ENCODE measurements at places on chromosomes 6 and 20.

DNA sequence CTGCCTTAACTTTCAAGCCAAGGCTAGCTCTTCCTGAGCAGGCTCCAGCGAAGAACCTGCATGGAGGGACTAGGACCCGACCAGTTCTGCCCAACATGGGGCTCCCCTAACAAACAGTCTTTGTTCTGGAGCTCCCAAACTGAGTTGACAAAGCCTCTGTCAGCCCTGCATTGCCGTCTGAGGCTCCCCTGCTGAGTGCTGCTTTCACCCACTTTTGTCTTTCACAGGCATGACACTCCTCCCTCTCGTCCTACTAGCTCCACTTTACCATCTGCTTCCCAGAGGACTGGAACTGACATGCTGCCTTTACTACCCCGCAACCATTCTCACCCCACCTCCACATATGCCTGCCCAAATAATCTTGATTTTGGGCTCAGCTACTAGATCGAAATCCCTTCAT lies 45.1 kb upstream of the B4GALT5 start:
- no peak for DNase-seq

- DNase-seq: no peak
These were observed 20.6 kb upstream of the LCA5 start for GRCh38 chr6:79557673-79558467.

DNA sequence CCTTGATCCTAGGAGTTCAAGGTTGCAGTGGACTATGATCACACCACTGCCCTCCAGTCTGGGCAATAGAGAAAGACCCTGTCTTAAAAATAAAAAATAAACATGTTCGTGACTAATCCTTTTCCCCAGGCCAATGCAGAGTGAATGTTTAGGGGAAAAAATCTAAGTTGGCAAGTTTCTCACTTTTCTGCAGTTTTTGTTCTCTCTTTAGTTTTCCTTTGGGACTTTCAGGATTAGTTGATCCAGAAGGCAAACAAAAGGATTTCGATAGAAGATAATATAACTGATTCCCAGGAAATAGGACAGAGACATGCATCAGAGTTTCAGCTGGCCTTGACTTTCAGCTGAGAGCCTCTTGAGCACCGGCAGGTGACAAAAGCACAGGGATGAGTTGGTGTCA lies 53.3 kb downstream of the SOD2 start:
- no peak for DNase-seq

DNA sequence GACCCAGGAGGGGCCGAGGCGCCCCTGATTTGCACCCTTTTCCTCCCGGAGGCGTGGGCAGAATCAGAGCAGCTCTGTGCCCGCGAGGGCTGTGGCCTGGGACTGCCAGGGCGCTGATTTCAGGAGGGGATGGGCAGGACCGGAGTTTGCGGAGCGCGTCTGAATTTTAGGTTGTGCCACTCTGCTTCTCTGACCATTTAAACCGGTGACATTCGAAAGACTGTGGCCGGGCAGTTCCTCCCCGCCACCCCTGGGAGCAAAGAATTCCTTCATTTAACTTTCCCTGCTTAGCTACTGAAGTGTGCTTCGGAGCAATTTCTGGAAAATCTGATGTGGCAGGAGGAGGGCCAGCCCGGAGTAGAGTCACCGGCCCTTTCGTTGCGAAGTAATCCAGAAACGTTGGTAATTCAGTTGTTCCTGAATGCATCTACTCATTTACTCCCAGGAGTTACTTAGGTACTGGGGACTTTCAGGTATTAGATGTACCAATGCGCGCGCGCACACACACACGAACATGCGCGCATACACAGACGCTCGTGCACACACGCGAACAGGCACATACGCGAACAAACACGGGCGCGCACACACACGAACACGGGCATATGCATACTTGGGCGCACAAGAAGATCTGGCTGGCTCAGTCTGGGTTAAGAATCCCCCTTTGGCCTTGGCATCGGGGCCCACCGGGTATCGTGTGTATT lies 568 bp downstream of the CCDC170 start:
- no peak for DNase-seq

DNA sequence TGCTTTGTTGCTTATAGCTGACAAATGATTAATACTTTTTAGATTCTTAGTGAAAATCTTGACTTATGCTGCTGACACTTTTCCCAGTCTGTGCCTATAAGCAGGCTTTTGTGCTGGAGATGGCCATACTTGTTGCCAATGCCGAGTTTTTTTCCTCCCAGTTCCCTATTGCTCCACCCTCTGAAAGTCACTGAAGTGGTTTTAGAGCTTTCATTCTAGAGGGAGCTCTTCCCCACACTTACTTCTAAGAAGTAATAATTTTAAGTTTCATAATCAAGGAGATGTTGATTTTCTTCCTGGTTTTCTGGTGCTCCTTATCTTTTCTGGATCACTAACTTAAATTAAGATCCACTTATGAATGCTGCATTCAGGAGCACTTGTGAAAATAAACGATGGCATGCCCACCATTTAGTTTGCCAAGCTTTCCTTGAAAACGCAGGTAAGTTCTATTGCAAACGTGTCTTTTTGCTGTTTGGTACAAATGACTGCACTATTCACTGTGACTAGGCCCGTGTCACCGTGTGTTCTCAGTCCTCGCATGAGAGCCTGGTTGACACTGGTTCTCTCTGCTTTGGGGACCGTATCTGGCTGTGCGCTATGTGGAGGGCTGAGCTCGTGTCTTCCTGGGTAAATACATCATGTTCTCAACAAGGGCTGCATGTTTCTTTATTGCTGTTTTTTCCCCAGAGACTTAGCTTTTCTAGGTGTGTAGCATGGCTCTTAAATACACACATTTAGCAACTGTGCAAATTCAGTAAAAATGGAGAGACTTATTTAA lies 50.2 kb downstream of the GFRA4 start:
- DNase-seq: no peak

DNA sequence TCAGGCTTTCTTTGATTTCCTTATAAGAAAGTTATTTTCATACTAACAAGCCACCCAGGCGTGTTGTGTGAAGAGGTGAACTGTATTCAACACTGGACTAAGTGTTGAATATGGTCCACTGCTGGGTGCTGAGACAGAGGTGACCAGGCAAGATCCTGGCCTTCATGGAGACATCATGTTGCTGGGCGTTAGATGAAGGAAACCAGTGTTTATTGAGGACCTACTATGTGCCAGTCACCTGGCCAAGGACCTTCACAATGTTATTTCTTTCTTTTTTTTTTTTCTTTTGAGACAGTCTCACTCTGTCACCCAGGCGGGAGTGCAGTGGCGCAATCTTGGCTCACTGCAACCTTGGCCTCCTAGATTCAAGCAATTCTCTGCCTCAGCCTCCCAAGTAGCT lies 1.9 kb upstream of the TREML1 start:
- DNase-seq: no peak

DNA sequence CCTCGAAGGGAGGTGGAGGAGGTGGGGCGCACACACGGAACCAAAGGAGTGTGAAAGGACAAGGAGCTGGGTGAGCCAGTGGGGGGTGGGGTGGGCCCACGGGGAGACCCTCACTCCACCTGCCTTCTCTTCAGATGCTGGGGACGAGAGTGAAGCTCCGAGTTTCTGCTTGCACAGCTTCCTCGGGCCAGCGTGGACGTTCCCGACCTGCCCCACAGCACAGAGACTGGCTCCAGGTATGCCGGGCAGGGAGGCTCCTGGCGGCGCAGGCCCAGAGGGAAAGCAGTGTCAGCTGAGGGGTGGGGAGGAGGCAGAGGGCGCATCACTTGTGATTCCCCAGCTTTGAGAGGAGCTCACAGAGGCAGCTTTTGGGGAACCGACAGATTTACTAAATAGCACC lies 98.5 kb upstream of the RPS6KA2 start:
- DNase-seq: no peak

DNA sequence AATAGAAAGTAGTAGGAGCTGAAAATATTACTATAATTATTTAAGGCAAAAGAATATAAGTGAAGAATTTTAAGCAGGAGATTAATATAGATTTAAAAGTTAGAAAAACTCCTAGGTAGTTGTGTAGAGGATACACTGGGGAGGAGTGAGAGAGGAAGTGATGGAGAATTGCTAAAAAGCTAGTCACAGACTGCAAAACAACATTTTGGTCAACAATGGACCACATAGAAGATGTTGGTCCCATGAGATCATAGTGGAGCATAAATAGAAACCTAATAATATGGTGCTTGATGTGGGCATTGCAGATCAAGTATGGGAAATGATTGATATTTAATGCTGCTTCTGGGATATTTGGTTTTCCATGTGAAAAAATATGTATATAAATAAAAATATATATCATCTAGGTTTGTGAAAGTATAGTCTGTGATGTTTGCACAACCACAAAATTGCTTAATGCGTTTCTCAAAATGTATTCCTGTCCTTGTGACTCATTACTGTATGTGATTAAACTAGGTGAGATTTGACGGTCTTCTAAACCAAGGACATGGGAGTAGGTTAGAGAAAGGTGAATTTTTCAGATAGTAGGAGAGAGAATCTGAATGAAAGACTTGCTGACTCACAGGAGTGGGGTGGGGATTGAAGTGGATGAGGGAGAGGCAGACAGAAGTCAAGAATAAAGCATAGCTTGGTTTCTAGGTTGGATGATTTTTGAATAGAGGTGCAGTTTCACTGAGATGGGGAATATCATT lies 174.0 kb downstream of the BCKDHB start:
- DNase-seq: no peak

- DNase-seq: no peak
These were observed 26.0 kb downstream of the SDCBP2 start for GRCh38 chr20:1302685-1303541.

DNA sequence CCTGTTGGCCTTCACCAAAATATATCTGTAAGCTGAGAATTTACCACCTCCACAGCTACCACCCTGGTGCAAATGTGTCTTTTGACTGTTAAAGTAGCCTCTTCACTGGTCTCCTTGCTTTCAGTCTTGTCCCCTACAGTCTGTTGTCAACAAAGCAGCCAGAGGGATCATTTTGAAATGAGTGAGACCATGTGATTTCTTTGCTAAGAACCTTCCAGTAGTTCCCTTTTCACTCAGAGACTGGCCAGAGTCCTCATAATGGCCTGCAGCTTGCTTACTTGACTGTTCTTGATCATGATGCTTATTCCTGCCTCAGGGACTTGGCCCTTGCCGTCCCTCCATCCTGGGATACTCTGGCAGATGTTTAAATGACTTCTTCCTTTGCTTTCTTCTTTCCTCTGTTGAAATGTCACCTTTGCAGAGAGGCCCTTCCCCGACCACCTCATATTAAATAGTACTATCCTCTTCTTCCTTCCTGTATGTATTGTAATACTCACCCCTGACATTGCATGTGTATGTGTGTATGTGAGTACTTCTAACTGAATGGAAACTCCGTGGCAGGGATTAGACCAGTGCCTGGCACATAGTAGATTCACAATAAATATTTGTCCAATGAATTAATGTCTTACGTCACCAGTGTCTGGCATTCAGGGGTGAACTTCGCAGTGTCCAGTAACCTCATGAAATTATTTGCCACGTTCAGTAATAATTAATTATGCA lies 5.0 kb downstream of the MANBAL start:
- DNase-seq: no peak

DNA sequence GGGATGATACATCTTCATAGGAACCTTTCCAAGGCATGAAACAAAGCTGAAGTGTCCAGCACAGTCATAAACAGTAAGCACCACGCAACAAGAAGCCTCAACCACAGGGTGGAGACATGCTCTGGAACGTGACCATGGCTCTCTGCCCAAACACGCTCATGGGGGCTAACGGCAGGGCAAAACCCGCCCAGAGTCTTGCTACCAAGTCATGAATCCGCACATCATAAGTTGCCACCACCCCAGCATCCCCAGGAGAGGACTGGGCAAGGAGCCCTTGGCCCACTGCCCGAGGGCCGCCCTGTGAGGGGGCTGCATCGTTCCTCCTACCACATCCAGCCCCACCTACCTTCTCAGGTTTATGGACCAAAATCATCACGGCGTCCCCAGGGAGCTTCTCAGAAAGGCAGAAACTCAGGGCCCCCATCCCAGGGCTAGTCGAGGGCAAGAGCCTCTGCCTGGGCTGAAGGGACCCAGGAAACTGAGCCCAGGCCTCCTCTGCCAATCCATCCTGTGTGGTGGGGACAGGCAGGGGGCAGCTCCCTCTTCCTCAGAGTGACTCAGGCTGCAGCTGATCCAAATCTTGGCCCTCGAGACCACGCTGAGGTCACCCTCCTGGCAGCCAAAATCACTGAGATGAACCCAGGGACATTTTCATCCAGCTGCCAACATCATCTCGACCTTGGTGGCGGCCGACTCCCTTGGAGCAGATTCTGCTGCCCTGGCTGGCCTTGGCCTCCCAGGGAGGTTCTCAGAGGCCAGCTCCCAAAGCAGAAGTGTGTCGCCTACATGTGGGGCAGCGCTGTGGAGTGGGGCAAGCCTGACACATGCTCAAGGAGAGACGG lies 42.6 kb downstream of the BMP7 start:
- DNase-seq: no peak

DNA sequence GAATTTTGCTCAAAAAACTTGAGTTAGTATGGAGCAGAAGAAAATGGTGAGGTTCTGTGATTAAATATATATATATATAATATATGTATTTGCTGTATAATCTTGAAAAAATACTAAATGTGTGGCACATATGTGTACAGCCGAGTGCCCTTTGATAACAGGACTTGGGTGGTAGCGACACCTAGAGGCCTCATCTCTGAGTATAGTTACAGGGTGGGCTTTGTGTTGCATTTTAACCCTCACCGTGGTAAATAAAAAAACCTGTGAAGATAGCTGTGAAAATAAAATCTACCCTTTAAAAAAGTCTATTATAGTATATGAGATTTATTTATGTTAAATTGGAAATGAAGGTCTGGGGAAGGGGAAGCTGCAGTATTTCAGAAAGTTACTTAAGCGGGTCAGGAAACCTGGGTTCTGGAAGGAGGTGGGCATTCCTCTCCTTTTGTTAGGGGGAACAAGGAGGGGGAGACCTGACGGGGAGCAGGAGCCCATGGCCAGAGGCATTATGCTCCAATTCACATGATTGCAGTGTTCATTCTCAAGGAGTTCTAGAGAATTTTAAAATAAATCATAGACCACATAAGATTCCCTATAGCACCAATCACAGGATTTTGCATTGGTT lies 82.7 kb downstream of the SH3BGRL2 start:
- no peak for DNase-seq

GRCh38 chr6:160782228-160782627 lies 80.2 kb downstream of the PLG start:
- DNase-seq: no peak

Data from D721Med (cell line).